ENCODE measurements at places on chromosomes 11 and 22. TPM values are rescaled to one million over a fixed set of nuclear protein-coding genes. Genes with fewer than 3 reads are reported as not detected.

Gene GGTLC2
- not detected for total RNA-seq

Gene RIMBP3B
- not detected for total RNA-seq

Gene OR51B2
- not detected for total RNA-seq

Gene OPCML
- not detected for total RNA-seq

Gene SCN3B
- total RNA-seq: 0.50 TPM

Gene OOSP4B
- not detected for total RNA-seq

Gene SWAP70
- 209 TPM for total RNA-seq

Gene GAB4
- not detected for total RNA-seq

Gene PIH1D2
- 1.6 TPM for total RNA-seq

Gene ADORA2A
- total RNA-seq: 41.4 TPM

Gene KRTAP5-11
- total RNA-seq: not detected

Gene TECTA
- 0.40 TPM for total RNA-seq

Gene OSM
- total RNA-seq: not detected

Gene SLCO2B1
- 0.27 TPM for total RNA-seq
